ENCODE measurements at places on chromosomes 11 and 22. TPM values are rescaled to one million over a fixed set of nuclear protein-coding genes. Genes with fewer than 3 reads are reported as not detected.

- DNase-seq = no peak
Observed at GRCh38 chr11:64787526-64788320, 9.4 kb upstream of the SF1 start.

DNA sequence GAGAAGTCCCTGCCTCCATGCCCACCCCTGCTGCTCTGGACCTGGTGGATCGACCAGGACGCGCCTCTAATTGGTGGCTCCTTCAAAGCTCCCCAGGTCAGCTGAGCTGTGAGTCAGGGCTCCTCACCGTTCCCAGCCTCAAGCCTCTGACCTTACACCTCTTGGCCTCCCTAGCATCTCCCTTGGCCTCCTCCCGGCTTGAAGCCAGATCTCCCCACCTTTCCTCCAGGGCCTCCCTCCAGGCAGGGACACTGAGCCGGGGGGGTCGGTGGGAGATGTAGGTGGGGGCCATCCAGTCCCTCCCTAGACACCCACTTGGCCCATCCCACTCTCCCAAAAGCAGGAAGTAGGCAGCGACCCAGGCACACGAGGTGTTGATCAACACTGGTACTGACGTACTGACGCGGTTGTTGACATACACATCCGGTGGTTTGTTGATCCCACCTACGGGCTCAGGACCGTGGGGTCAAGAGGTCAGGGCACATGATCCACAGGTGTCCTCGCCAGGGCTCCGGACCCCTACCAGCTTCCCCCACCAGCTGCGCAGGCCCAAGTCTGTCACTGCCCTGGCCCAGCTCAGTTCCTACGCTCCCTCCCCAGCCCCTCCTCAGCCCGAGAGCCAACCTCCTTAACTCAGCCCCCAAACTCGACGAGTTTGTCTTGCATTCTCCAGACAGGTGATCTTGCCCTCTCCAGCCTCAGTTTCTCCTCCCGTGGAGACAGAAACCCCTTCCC lies 802 bp downstream of the ATG2A start:
- DNase-seq = no peak

DNA sequence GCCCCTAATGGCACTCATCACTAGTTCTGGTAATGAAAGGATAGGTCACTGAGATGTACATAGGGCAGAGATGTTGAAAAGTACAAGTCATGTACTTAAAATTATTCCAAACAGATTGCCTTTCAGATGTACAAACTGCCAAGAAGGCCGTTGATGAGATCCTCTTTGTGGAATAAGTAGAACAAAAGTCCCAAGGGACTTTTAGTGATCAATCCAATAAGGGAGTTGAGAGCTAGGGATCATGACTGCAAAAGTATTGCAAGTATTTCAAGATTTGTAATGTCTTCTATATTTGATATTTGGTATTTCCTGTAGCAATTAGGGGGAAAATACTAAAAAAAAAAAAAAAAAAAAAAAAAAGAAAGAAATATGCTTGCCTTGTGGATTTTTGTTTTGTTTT lies 82.2 kb downstream of the ATG16L2 start:
- no peak for DNase-seq

DNA sequence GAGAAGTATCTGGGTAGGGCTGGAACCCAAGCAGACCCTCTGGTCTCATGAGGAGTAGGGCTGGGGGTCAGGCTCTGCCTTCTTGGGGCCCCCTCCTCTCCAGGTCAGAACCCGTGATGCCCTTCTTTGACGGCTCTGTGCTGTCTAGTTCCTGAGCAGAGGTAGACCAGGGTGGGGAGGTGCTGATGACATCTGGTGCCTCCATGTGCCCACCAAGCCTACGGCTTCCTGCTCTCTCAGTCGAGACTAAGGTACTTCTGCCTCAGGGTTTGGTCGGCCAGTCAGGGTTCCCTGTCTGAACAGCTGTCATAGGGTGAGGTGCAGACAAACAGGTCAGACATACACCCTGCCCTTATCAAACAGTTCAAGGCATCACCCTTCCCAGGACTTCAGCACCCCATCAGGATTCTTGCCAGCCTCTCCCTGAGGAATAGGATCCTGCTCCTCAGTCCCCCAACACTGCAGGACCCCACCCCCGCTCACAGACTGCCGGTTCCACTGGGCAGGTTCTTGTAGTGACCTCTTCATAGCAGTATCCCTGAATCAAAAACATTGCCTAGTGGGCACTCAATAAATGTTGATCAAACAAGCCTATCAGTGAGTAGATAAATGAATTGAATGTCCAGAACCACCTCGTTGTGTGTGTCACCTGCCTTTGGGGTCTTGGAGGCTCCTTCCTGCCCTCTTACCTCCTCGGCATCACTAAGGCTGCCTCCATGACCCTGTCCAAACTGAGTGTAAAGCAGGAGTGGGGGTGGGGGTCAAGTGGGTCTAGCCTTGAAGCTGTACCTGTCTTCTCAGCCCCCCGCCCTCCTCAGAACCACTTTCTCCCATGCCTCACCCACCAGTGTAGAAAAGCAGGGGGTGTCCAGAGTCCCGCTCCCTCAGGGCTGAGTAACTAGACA lies 158.2 kb downstream of the BUD13 start:
- no peak for DNase-seq

GRCh38 chr11:56340289-56340688 lies 5.5 kb upstream of the OR8K1 start:
- no peak for DNase-seq

GRCh38 chr11:19756675-19757475 lies 44.2 kb downstream of the NAV2 start:
- no peak for DNase-seq

- DNase-seq = peak; percentile 7
Observed at GRCh38 chr11:104895634-104896033, 2.6 kb downstream of the CASP12 start.

Gene CALCA
- total RNA-seq = not detected

Gene USP2
- total RNA-seq = 1.1 TPM

Gene MACROD1
- total RNA-seq = 9.8 TPM

All from urinary bladder (tissue), 4 donors.